ENCODE measurements at places on chromosomes 4 and X. TPM values are rescaled to one million over a fixed set of nuclear protein-coding genes. Genes with fewer than 3 reads are reported as not detected.

Gene TREX2
- 1.1 TPM for total RNA-seq

DNA sequence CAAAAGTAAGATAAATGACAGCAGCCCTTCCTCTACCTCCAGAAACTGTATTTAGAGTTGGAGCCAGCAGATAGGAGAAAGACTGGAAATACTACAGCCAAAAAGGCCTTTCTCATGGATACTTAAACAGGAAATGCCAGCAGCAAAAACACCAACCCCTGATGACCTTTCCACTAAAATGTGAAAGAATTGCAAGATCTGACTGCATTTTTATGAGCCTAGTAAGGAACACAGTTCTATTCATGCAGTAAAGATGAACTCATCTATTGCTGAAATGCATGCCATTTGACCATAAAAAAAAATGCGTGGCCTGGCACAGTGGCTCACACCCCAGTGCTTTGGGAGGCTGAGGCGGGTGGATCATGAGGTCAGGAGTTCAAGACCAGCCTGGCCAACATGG, 19.9 kb downstream of the ABCG2 start:
- DNase-seq = no peak
- peaks cover 8% of the 10 kb centered on the region for H3K27me3 ChIP-seq
- no peaks in the 10 kb centered on the region for H3K36me3 ChIP-seq
- H3K4me1 ChIP-seq = no peaks in the 10 kb centered on the region
- H3K27ac ChIP-seq = no peak overlapping the region
- no peak overlapping the region for H3K4me3 ChIP-seq

GRCh38 chr4:8545439-8545765, 34.8 kb upstream of the GPR78 start:
- DNase-seq = no peak
- no peak overlapping the region for H3K4me3 ChIP-seq
- no peaks in the 10 kb centered on the region for H3K27me3 ChIP-seq
- H3K4me1 ChIP-seq = no peaks in the 10 kb centered on the region
- no peak overlapping the region for H3K27ac ChIP-seq

Gene ART3
- total RNA-seq = not detected

- no peak overlapping the region for H3K27ac ChIP-seq
- H3K4me3 ChIP-seq = no peak overlapping the region
- DNase-seq = no peak
- H3K27me3 ChIP-seq = peaks cover 3% of the 10 kb centered on the region
- no peaks in the 10 kb centered on the region for H3K4me1 ChIP-seq
Observed at GRCh38 chr4:138861135-138861534, 154.4 kb upstream of the NOCT start.

GRCh38 chr4:85402371-85402770, 72.6 kb upstream of the ARHGAP24 start:
- no peak for DNase-seq
- no peak overlapping the region for H3K27ac ChIP-seq
- H3K36me3 ChIP-seq = no peaks in the 10 kb centered on the region

DNA sequence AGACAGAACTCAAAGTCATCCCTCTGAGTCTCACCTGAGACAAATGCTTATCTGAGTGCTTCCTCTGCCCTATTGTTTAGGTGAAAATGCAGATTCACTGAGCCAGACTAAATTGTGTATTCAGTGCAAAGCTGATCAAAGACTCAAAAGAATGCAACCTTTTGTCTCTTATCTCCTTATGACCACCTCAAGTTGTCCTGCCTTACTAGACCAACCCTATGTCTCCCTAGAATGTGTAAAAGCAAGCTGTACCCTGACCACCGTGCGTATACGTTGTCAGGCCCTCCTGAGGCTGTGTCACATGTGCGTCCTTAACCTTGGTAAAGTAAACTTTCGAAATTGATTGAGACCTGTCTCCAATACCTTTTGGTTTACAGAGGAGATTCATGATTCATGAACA, 63.6 kb upstream of the SH3RF1 start:
- H3K27ac ChIP-seq = no peak overlapping the region
- H3K4me1 ChIP-seq = no peaks in the 10 kb centered on the region
- H3K36me3 ChIP-seq = no peaks in the 10 kb centered on the region
- H3K27me3 ChIP-seq = no peaks in the 10 kb centered on the region

DNA sequence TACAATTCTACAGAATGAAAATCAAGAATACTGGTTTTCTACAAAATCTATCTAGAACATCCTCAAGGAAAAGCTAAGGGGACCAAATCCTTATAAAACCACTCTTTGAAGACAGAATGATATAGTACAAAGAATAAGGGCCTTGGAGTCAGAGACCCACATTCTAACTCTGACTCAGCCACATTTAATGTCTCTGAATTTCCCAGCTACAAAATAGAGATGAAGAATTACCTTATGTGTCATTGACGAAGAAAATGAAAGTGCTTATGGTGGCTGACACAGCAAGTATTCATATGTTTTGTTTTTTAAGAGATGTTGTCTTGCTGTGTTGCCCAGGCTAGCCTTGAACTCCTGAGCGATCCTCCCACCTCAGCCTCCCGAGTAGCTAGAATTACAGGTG, 35.9 kb upstream of the CXorf38 start:
- no peak for DNase-seq
- H3K27ac ChIP-seq = no peak overlapping the region
- peaks cover 6% of the 10 kb centered on the region for H3K4me1 ChIP-seq
- H3K27me3 ChIP-seq = no peaks in the 10 kb centered on the region

DNA sequence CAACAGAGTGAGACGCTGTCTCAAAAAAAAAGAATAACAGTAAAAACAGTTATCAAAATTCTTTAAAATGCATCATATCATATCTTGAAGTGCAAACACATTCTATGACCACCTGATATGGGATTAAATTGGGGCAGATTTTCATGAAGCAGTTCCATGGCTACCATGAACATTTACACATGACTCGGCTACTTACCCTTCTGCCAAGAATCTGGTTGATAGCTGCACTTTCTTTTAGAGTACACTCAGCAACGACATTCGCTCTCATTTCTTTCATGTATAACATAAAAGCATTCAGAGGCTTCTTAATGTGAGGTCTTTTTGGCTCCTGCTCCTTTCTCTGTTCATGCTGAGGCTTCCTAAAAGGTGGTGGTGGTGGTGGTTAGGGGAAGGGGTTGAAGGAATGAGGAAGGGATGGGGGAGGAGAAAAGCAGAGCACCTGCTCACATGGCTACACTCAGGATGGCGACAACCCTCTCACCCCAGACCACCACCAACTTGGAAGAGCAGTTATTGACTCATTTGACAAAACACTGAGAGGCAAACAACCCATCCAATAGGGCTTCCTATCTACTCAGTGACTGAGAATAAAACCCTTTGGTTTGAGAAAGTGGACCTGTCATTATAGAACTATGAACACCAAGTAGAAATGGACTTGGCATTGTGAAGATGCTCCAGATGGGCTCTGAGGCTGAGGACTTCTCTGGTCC, 88.5 kb downstream of the HADH start:
- H3K36me3 ChIP-seq = peaks cover 71% of the 10 kb centered on the region
- no peaks in the 10 kb centered on the region for H3K27me3 ChIP-seq
- no peak overlapping the region for H3K4me3 ChIP-seq

Gene WDR45
- 40.8 TPM for total RNA-seq

DNA sequence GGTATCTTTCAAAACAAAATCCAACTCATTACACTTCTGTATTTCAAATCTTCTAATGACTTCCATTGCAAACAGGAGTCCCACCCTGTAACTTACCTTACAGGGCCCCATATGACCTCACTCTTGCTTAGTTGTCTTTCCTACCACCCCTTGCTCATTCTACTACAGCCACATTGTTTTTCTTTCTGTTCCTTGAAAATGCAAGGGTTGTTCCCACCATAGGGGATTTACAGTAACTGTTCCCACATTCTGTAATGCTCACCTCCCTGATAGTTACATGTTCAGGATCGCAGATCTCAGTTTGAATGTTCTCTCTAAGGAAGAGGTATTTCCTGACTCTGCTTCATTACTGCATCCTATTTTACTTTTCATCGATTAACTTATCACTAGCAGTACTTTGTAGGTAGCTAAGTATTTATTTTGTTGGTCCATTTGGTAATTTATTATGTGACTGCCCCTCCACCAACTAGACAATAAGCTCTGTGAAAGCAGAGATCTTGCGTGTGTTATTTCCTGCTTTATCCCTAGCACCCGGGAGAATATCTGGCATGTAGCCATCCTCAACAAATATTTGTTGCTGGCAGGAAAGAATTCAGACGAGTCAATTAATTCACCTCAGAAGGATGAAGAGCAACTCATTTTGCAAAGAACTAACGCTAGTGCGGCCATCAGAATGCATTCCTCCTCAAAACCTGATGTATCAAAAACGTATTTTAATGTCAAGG, 21.4 kb downstream of the MAOB start:
- H3K27me3 ChIP-seq = no peaks in the 10 kb centered on the region
- H3K4me1 ChIP-seq = no peaks in the 10 kb centered on the region
- DNase-seq = no peak
- H3K4me3 ChIP-seq = no peak overlapping the region
- no peak overlapping the region for H3K27ac ChIP-seq

Gene CCNG2
- 11.1 TPM for total RNA-seq

Gene ARMCX5
- total RNA-seq = 8.9 TPM

DNA sequence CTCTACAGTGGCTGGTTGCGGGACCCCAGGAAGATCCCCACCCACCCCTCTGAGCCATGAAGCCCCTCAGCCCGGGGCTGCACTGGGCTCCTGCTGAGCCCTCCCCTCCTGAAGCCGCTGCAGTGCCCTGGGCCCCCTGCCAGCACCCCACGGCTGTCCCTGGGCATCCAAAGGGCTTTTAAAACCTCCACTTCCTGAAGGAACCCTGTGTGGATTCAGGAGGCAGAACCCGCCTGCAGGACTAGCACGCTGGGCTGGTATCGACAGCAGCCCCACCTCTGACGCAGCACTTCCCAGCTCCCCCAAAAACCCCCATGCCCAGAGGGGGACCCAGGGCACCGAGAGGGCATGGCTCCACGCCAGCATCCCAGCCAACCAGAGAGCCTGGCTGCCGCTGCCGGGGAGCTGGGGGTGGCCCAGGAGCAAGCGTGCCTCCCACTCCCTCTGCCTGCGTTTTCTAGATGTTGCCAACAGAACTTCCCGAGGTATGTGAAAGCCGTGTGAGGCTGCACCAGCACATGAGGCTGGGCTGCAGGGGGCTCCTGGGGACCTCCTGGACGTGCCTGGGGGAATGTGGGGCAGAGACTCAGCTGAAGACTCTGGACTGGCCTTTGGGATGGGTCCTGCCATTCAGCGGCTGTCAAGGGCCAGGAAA, 6.3 kb downstream of the MXD4 start:
- H3K36me3 ChIP-seq = no peaks in the 10 kb centered on the region
- no peaks in the 10 kb centered on the region for H3K4me1 ChIP-seq
- H3K27ac ChIP-seq = no peak overlapping the region
- no peaks in the 10 kb centered on the region for H3K27me3 ChIP-seq
- H3K4me3 ChIP-seq = no peak overlapping the region

GRCh38 chrX:154308108-154308946, 12.7 kb downstream of the TKTL1 start:
- H3K36me3 ChIP-seq = no peaks in the 10 kb centered on the region
- DNase-seq = peak; percentile 93
- H3K4me3 ChIP-seq = peak overlapping the region; percentile 50
- H3K4me1 ChIP-seq = peaks cover 31% of the 10 kb centered on the region

- no peak for DNase-seq
- H3K4me1 ChIP-seq = no peaks in the 10 kb centered on the region
- no peaks in the 10 kb centered on the region for H3K27me3 ChIP-seq
- H3K27ac ChIP-seq = no peak overlapping the region
Observed at GRCh38 chr4:132592340-132592739, 556.8 kb upstream of the PCDH10 start.

- H3K4me3 ChIP-seq = no peak overlapping the region
- no peaks in the 10 kb centered on the region for H3K4me1 ChIP-seq
- peaks cover 2% of the 10 kb centered on the region for H3K27me3 ChIP-seq
- no peak for DNase-seq
- H3K36me3 ChIP-seq = no peaks in the 10 kb centered on the region
Observed at GRCh38 chr4:18695733-18696527, 674.4 kb upstream of the LCORL start.

DNA sequence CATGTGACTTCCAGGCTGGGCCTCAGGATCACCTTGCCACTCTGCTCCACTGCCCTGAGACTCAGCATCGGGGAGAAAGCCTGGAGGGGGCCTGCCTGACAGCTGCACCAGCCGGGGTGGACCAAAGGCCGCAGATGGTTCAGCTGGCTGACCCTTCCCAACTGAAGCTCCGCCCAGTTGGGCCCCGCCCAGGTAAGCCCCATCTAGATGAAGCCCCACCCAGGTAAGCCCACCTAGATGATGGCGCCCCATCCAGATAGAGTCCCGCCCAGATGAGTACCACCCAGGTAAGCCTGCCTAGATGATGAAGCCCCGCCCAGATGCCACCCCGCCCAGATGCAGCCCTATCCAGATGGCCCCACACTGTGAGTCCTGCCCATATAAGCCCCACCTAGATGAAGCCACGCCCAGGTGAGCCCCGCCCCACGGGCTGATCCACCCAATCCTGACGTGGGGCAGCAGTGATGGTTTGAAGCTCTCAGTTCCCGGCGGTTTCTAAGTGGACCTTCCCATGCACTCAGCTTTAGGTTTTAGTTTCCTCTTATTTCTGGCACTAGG, 10.0 kb downstream of the ZFYVE28 start:
- no peaks in the 10 kb centered on the region for H3K27me3 ChIP-seq
- H3K4me3 ChIP-seq = no peak overlapping the region
- H3K4me1 ChIP-seq = peaks cover 53% of the 10 kb centered on the region
- H3K27ac ChIP-seq = no peak overlapping the region

DNA sequence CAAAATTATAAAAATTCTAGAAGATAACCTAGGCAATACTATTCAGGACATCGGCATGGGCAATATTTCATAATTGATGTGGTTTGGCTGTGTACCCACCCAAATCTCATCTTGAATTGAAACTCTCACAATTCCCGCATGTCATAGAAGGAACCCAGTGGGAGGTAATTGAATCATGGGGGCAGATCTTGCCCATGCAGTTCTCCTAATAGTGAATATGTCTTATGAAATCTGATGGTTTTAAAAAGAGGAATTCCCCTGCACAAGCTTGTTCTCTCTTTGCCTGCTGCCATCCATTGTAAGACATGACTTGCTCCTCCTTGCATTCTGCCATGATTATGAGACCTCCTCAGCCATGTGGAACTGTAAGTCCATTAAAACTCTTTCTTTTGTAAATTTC, 77.7 kb downstream of the DDX60 start:
- H3K27ac ChIP-seq = peak overlapping the region; percentile 3
- H3K4me1 ChIP-seq = peaks cover 5% of the 10 kb centered on the region
- peaks cover 76% of the 10 kb centered on the region for H3K36me3 ChIP-seq

DNA sequence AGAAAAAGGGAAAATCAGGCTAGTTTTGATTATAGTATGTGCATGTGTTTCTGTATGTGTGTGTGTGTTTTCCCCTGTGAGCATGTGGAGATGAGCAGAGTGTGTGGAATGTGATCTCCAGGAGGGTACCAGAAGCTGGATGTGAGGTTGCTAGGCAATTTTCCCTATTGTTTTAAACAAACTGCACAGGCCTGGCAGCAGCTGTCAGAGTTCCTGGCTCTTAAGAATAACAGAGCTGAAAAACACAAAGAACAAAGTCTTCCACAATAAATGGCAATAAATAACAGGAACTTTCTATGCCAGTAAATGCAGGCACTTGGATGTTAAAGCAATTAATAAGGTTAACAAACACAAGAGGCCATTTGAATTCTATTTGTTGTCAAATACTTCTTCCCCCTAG, 344.6 kb upstream of the CTSO start:
- DNase-seq = no peak
- H3K4me1 ChIP-seq = no peaks in the 10 kb centered on the region
- no peaks in the 10 kb centered on the region for H3K36me3 ChIP-seq
- no peaks in the 10 kb centered on the region for H3K27me3 ChIP-seq

All from activated CD4-positive, alpha-beta T cell treated with anti-CD3 and anti-CD28 coated beads, Interleukin-2, amount 10 ng/mL, durations not matched to agents 24 days and 14 days (primary cell).